Activated naive CD4-positive, alpha-beta T cell treated with anti-CD3 and anti-CD28 coated beads for 36 hours (primary cell): ENCODE measurements at places on chromosomes 2 and 18. TPM values are rescaled to one million over a fixed set of nuclear protein-coding genes. Genes with fewer than 3 reads are reported as not detected.

DNA sequence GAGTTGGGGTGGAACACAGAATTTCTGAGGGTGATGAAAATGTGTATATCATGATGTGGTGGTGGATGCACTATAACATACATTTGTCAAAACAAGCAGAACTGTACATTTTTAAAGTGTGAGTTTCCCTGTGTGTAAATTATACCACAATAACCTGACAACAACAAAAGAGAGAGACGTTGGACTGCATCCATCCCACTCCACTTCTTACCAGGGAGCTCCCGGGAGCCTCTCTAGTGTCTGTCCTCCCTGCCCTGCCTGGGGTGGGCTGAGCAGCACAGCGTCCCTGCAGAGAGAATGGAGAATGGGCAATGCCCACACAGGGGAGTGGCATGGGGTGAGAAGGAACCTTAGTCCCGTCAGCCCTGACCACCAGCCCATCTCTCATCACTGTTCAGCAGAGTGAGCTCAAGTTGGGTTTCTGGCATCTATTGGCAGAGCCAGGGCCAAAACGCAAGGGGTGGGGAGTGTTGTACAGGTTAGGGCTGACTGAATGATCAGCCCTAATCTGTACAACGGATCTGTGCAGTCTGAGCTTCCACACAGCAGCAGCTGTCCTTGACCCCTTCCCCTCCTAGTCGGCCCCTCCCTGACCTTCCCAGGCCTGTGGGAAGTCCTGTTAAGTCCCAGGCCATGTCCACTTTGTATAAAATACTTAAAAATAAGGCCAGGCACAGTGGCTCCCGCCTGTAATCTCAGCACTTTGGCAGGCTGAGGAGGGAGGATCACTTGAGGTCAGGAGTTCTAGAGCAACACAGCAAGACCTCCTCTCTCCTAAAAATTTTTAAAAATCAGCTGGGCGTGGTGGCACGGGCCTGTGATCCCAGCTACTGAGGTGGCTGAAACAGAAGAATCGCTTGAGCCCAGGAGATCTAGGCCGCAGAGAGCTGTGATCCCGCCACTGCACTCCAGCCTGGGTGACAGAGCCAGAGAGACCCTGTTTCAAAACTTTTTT is 3.3 kb upstream of the PROC start:
- no peak overlapping the region for H3K4me3 ChIP-seq
- H3K36me3 ChIP-seq = no peaks in the 10 kb centered on the region
- peaks cover 18% of the 10 kb centered on the region for H3K27me3 ChIP-seq
- peaks cover 43% of the 10 kb centered on the region for H3K4me1 ChIP-seq

- no peaks in the 10 kb centered on the region for H3K27me3 ChIP-seq
- no peak overlapping the region for H3K27ac ChIP-seq
- H3K36me3 ChIP-seq = no peaks in the 10 kb centered on the region
- no peak for DNase-seq
- no peak overlapping the region for H3K4me3 ChIP-seq
Observed at GRCh38 chr18:70376914-70377258, 88.0 kb downstream of the SOCS6 start.

GRCh38 chr2:237574894-237575868 is 8.8 kb downstream of the PRLH start:
- peaks cover 5% of the 10 kb centered on the region for H3K4me1 ChIP-seq
- H3K27ac ChIP-seq = no peak overlapping the region
- H3K36me3 ChIP-seq = no peaks in the 10 kb centered on the region
- no peaks in the 10 kb centered on the region for H3K27me3 ChIP-seq
- no peak for DNase-seq
- H3K4me3 ChIP-seq = no peak overlapping the region

The DNAJC5G gene
- total RNA-seq = not detected

The CNDP2 gene
- total RNA-seq = 107 TPM

DNA sequence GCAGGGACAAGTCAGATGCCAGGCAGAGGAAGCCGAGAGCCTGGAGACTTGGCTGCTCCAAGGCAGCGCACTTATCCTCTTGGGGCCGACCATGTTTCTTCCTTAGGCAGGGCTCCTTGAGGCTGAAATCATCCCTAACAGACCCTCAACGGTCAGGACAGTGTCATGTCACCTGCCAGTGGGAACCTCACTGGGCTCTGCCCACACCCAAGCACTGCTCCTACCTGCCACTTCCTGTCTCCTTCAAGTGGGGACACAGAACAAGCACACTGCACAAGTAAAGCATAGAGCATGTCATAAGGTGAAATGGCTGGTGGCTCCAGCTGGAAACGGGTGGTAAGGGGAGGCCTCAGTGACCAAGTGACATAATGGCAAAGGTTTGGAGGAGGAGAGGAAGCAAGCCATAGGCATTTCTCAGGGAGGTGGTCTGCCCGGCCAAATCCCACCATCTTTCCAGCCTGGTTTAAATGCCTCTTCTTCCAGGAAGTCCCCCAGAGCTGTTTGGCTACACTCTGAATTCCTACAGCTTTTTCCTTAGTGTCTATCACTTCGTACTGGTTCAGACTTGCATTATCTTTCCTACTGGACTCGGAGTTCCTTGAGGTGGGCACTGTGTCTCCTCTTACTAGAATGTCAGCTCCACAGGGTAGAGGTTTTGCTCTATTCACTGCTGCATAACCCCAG is 7.3 kb upstream of the ATOH8 start:
- no peaks in the 10 kb centered on the region for H3K36me3 ChIP-seq
- DNase-seq = no peak
- no peak overlapping the region for H3K27ac ChIP-seq
- H3K27me3 ChIP-seq = peaks cover 51% of the 10 kb centered on the region
- no peaks in the 10 kb centered on the region for H3K4me1 ChIP-seq
- H3K4me3 ChIP-seq = no peak overlapping the region

DNA sequence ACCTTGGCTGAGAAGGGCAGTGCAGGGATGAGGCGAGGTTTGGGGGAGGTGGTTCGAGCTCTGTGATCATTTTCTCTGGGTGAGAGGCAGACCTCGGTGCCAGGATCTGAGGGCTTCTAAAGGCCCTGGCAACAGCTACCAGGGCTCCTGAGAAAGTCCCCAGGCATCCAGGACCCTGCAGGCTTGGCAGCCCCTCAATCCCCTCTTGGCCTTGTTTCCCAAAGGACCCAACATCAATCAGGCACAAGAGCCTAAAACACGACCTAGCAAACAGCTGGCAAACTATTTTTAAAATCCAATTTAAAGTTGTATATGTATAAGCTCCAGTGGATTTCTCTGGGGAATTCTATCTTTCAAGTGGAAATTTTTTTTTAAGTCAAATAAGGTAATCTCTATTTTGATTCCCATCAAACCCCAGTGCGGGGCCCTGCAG is 15.0 kb upstream of the MAT2A start:
- no peaks in the 10 kb centered on the region for H3K36me3 ChIP-seq
- no peak overlapping the region for H3K27ac ChIP-seq
- no peaks in the 10 kb centered on the region for H3K27me3 ChIP-seq

GRCh38 chr2:5535301-5535700 is 156.9 kb upstream of the SOX11 start:
- no peak for DNase-seq
- H3K4me3 ChIP-seq = no peak overlapping the region
- no peaks in the 10 kb centered on the region for H3K27me3 ChIP-seq
- H3K36me3 ChIP-seq = no peaks in the 10 kb centered on the region
- no peaks in the 10 kb centered on the region for H3K4me1 ChIP-seq

The ITGB6 gene
- not detected for total RNA-seq

- H3K4me3 ChIP-seq = peak overlapping the region; percentile 7
- peaks cover 79% of the 10 kb centered on the region for H3K4me1 ChIP-seq
- peak; percentile 41 for DNase-seq
- H3K36me3 ChIP-seq = no peaks in the 10 kb centered on the region
Observed at GRCh38 chr2:189302274-189302948, 122.8 kb upstream of the COL5A2 start.

GRCh38 chr2:218041302-218042168 is 27.5 kb upstream of the RUFY4 start:
- no peak for DNase-seq
- no peak overlapping the region for H3K4me3 ChIP-seq
- peak overlapping the region; percentile 57 for H3K27ac ChIP-seq
- H3K27me3 ChIP-seq = peaks cover 2% of the 10 kb centered on the region
- H3K36me3 ChIP-seq = peaks cover 6% of the 10 kb centered on the region
- H3K4me1 ChIP-seq = peaks cover 9% of the 10 kb centered on the region
